BJ (cell line): ENCODE measurements at places on chromosomes 1 and 21.
A peak's percentile ranks its signal among the peaks of the same experiment; 100 is the strongest.

DNA sequence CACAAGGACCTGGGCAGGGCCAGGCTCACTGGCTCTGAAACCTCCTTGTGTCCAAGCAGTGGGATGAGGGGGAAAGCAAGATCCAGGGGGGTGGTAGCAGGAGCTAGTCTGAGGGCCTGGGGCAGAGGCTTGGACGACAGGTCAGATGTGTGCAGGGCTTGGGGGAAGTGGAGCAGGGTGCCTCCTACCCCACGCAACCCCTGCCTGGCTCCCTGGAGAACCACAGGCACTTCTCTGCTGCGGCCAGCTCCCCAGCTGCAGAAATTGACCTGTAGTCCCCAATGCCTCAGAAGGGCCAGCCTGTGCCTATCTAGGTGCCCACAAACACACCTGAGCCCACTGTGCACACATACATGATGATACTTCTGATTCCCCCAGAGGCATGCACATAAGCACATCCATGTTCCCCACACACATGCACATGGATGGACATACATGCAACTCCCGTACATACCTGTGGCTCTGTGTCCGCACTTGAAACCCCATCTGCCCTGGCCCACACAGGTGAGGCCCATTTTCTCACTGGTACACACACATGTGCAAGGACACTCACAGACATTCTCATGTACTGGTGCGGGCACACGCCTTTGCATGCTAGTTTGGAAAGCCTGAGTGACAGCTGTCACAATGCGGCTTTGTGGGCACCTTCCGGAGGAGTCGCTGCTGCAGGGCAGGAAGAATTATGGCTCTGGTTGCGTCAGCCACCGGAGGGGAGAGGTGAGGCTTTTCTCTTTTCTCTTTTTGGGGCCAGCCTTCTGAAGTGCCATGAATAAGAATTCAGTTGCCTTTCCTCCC is 247.2 kb upstream of the CSF3R start:
- no peak for DNase-seq

DNA sequence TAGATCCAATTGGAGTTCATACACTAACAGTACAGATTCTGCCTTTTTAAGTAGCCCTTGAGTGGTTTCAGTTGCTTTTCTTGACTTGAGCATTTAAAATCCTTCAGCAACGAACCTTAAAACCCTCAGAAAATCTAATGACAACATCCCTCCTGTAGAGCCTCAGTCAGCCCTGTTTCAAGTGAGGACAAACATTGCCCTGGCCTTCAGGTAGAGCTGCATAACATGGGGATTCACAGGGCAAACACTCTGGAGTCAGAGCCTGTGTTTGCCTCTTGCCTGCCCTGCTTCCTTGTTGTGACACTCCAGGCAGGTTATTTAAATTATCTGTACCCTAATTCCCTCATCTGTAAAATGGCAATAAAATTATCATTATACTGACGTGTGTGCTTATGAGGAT is 96.1 kb upstream of the KCNA3 start:
- DNase-seq: no peak

- no peak for DNase-seq
Measured at GRCh38 chr1:30318413-30318812, 405.0 kb downstream of the MATN1 start.

GRCh38 chr1:89037186-89037585 is 14.5 kb upstream of the GBP3 start:
- no peak for DNase-seq

DNA sequence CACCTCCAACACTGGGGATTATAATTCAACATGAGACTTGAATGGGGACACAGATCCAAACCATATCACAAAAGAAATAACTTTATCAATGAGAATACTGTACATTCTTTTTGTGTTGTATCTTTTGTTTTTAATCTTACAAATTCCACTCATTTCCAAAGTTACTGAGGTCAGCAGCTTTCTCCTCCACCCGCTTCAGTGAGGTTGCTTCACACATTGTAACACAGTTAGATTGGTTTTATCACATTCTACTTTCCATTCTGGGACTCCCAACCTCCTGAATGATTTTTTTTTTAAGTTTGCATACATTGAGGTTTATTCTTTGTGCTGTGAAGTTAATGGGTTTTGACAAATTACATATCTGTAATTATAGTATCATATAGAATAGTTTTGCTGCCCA is 43.8 kb downstream of the DDAH1 start:
- no peak for DNase-seq

DNA sequence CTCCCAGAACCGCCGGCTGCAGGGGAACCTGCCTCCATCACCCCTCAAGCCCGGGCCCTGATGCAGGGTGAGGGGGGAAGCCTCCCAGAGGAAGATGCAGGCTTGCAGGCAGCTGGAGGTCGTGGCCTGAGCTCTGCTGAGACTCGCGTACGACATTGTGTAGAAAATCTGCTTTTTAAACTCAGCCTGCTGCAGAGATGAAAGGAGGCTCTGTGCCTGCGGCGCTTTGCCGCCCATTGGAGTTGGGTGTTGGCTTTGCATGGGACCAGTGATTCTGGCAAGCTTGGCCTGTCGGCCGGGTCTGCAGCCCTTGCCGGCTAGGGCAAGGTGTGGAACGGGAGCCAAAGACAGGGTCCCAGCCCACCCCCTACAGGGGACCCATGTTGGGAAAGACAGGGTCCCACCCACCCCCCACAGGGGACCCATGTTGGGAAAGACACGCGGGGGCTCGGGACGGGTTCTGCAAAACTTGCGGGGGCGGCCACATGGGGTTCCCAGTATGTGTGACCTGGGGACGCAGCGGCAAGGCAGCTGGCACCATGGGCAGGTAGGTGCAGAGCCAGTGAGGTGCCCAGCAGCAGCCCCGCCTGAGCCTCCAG is 55.6 kb downstream of the SLX9 start:
- no peak for DNase-seq

DNA sequence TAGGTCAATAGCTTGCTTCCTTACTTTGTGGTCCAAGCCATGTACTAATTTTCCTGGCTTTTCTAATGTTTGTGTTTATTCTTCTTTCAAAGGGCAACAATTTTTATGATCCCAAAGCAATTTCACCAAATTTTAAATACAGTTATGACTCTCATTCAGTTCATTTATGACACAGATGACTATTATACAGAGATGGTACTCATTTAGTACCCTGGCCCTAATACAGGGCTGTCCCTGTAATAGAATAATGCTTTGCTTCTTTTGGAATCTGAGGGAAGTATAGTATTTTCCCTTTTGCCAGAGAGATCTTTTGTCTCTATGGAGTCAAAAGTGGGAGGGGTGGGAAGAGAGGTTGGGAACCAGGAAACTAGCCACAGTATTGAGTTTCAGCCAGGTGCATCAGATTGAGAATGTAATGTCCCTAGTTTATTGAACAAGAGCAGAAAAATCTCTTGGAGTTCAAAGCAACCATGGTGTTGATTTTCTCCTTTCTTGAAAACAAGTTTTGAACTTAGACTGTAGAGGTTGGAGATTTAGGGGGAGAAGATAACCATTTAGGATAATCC is 20.4 kb downstream of the DENND2D start:
- no peak for DNase-seq

DNA sequence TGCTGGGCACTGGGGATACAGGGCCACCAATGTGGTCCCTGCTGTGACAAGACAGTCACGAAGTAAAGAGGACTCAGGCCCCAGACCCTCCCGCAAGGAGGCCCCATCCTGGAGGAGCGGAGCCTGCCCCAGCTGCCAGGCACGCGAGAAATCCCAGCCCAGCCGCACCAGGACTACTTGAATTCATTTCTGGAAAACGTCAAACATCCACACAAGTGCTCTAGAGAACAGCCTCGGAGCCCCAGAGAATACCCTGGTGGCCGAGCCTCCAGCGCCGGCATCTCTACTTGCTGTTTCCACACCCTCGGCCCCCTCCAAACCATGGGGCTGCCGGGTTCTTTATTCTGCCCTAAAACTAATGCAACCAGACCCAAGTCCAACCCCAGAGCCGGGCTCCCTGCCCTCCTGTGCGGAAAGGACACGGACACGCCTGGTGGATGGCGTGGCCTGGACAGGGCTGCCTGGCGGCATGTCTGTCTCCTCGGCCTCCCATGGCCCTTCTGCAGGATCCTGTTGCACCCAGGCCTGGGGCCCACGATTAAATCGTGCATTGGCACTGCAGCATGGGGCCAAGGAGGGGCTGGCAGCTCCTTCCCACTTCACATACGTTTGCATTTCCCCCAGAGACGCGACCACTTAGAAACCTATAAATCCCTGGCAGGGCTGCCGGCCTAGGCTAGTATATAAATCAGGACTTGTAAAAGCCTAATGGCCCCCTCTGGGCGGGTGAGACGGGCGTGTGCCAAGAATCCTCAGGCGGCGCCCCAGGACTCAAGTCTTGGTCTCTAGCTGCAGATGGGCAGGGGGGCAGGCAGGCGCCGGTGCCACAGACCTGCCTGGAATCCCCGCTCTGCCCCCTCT is 41.2 kb downstream of the DMRTB1 start:
- DNase-seq: no peak

- no peak for DNase-seq
Measured at GRCh38 chr1:3785456-3786157, 10.7 kb downstream of the LRRC47 start.

- no peak for DNase-seq
Measured at GRCh38 chr1:87236585-87236984, 92.1 kb upstream of the LMO4 start.

- DNase-seq: no peak
Measured at GRCh38 chr1:8866792-8867415, 11.6 kb downstream of the ENO1 start.

- DNase-seq: no peak
Measured at GRCh38 chr1:116692879-116693278, 25.3 kb upstream of the IGSF3 start.

GRCh38 chr1:24894002-24894401 is 36.1 kb downstream of the RUNX3 start:
- DNase-seq: no peak

DNA sequence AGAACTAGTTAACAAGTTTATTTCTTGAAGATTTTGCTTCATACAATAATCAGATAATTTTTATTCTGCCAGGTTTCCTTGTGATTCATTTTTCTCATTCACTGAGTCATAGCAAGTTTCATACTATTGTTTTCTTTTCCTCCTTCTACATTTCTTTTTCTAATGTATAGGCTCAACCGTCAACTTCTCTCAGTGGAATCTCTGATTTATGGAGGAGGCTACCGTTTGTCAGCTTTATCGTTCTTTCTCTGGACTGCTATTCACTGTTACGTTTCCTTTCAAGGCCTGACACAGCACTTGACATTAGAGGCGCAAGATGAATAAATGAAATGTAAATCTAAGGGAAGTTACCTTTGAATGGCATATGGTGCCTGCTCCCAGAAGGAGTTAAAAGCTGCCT is 284.3 kb upstream of the NR5A2 start:
- no peak for DNase-seq

GRCh38 chr1:58929671-58930325 is 146.0 kb upstream of the JUN start:
- no peak for DNase-seq

GRCh38 chr1:58764294-58764978 is 19.4 kb downstream of the JUN start:
- peak; percentile 86 for DNase-seq

- DNase-seq: peak; percentile 73
Measured at GRCh38 chr1:6800745-6801144, 15.5 kb downstream of the CAMTA1 start.

GRCh38 chr1:198417039-198417438 is 123.4 kb downstream of the ATP6V1G3 start:
- no peak for DNase-seq

- DNase-seq: no peak
Measured at GRCh38 chr1:147624011-147624410, 46.3 kb downstream of the ACP6 start.

DNA sequence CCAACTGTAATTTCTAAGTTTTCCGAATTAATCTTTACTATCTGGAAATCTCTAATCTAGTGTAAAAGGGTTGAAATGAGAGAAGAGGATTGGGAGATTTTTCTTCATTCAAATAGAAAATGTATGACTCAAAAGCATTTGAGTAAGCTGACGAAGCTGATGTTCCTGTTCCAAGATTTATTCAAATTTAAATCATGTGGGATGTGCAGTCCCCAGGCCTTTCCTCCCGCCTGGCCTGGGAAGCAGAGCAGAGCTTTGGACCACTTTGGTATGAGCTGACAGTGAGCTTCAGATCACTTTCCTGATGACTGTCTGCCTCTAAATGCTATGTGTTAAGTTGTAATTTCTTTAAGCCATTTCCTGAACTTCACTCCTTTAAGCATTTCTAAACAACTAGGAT is 192.0 kb downstream of the DHRS3 start:
- DNase-seq: no peak

DNA sequence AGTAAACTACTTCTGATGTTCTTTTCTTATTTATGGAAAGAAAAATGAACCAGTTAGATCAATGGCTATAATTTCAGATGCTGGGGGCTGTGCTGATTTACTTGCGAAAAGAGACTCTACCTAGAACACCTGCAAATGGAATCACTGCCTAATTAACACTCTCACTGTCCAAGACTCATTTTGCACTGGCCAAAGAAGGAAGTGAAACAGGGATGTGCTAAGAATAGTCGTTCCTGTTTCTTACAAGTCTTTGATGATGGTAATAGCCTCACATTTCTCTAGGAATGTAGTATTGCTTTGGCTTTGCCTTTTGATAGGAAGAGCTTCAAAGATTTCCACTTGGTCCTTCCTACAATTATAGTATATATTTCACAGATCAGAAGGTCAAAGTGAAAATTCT is 12.7 kb upstream of the TSNAX start:
- DNase-seq: no peak

GRCh38 chr1:3467096-3468036 is 12.9 kb downstream of the ARHGEF16 start:
- no peak for DNase-seq

DNA sequence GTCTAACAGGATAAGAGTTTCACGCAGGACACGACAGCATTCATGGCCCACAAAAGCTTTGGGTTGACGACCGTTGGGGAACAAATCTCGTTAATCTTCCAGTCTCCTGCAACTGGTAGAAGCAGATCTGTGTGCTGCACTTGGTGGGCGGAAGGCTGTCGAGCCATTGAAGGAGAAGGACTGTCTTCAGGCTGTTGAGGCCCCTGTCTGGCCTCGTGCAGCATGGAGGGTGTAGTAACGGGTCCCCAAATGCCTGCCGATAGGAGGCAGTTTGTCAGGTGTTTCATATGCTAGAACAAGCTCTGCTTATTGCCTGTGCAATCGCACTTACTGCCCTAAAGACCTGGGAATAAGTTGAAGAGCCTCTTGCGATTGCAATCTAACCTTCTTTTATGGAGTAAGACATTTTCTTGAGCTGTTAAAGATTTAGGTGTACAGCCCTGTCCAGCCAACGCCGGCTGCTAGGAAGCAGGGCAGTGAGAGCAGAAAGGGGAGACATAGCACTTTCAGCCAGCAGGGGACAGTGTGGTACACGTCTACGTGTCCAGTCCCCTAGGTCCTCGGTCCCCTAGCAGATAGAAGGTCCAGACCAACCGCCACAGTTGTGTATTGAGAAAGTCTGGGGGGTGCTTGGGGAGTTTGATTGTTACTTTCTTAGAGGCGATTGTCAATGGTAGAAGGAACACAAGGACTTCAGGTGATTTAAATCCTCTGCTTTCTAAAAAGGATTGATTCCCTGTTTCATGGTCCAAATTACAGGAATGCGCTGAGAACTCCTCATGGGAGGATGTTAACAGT is 102.3 kb upstream of the TMPRSS2 start:
- no peak for DNase-seq
